GM04503 (cell line): ENCODE measurements at places on chromosomes 2 and 18.

GRCh38 chr18:61426492-61427053 is 93.3 kb downstream of the CDH20 start:
- DNase-seq, result no peak

DNA sequence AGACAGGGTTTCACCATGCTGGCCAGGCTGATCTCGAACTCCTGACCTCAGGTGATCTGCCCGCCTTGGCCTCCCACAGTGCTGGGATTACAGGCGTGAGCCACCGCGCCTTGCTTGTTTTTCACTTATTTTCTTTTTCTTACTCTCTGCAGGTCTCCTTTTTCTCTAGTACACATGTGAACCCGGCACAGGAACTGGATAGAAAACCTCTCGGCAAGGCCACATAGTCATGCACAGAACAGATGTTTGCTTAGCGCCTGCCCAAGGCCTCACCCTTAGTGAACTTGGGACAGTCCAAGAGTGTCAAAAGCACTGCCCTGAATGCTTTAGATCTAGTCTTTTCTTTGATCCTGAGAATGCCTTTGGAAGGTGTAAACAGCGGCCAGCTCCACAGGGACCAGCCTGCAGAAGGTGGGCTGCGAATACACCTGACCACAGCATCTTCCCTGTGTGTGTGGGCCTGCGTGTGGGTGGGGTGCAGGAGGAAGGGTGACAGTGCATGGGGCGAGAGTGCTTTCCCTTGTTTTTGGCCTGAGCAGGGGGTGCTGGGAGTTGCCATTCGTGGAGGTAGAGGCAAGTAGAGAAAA is 27.0 kb downstream of the IMPA2 start:
- DNase-seq, result no peak

GRCh38 chr2:161068670-161069069 is 91.6 kb upstream of the TANK start:
- DNase-seq, result no peak

GRCh38 chr2:136189221-136189782 is 71.4 kb upstream of the CXCR4 start:
- DNase-seq, result no peak

- DNase-seq, result no peak
Measured at GRCh38 chr2:155372969-155373368, 674.5 kb downstream of the KCNJ3 start.

GRCh38 chr2:211836409-211836808 is 702.2 kb downstream of the ERBB4 start:
- no peak for DNase-seq

- DNase-seq, result no peak
Measured at GRCh38 chr18:32770666-32771168, 2.1 kb downstream of the KLHL14 start.

DNA sequence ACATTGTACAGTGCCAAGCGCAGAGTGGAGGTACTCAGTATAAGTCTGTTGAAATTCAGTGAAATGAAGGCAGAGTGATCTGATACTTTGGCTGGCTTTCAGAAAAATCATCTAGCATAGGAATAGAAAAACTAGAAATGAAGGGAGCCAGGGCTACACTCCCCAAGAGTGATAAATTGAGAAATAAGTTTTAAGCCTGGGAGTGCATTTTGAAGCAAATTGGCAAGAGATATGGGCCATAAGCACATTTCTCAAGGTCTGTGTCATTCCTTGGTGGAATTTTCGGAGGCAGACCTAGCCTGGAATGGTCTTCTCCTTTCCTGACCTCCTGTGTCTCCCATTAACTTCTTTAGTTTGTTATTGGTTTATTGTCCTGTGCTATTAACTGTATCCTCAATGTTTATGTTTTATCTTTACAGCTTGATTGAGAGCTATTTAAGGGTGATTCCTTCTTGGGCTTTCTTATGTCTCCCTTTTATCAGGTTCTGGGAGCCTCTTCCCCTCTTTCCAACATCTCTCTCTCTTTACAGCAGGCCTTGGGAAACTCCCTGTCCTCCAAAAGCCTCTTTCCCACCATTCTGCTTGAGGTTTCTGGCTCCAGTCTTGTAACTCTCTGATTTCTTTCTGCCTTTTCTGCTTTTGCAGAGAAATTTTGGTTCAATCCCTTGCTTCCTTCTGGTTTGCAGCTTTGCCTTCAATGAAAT is 649.5 kb downstream of the SLC4A3 start:
- DNase-seq, result peak; percentile 61

- DNase-seq, result peak; percentile 75
Measured at GRCh38 chr2:201127570-201127969, 11.6 kb downstream of the CFLAR start.

GRCh38 chr18:54774423-54774822 is 53.9 kb upstream of the RAB27B start:
- peak; percentile 75 for DNase-seq

DNA sequence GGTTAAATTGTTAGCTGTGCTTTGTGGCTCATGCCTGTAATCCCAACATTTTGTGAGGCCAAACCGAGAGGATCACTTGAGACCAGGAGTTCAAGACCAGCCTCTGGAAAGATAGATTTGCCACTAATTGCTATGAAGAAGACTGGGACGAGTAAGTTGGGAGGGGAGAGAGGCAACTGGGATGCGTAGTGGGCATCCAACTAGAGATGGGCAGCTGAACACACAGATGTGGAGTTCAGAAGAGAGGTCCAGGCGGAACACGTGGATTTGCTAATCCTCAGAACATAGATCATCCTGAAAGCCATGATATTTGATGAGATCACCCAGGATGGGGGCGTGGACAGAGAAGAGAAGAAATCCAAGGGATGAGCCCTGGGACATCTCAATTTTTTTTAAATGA is 48.7 kb downstream of the CYP26B1 start:
- DNase-seq, result no peak

DNA sequence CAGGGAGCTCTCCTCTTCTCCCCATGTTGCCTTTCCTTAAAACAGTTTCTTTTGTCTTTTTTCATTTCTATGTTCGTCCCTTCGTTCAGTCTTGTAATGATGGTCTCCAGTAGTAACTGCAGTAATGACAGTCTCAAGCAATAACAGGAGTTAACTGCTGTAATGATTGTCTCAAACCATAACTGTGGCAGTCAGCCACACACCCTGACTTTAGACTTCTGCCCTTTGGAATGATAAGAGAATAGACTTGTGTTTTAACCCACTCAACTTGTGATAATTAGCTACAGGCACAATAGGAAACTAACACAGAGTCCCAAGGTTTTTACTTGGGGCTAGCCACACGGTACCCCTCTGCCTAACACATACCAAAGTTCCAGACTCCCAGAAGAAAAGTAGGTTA is 12.1 kb downstream of the TMEM131 start:
- no peak for DNase-seq

GRCh38 chr2:102235491-102235890 is 48.7 kb downstream of the IL1RL2 start:
- no peak for DNase-seq

- DNase-seq, result peak; percentile 87
Measured at GRCh38 chr2:47288864-47289263, 114.1 kb upstream of the MSH2 start.

DNA sequence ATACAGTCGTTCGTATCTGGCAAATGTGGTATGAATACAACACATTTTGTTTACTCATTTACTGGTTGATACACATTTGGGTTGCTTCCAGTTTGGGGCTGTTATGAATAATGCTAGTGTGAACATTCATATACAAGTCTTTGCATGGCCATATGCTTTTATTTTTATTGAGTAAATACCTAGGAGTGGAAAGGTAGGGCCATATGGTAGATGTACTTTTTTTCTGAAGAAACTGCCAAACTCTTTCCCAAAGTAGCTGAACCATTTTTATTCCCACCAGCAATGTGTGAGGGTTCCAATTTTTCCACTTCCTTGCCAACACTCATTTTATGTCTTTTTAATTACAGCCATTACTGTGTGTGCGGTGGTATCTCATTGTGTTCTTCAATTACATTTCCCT is 496.2 kb upstream of the NRXN1 start:
- DNase-seq, result no peak

- DNase-seq, result peak; percentile 96
Measured at GRCh38 chr2:241546771-241547498, 11.6 kb upstream of the BOK start.

- no peak for DNase-seq
Measured at GRCh38 chr2:153143540-153143939, 335.0 kb downstream of the RPRM start.

DNA sequence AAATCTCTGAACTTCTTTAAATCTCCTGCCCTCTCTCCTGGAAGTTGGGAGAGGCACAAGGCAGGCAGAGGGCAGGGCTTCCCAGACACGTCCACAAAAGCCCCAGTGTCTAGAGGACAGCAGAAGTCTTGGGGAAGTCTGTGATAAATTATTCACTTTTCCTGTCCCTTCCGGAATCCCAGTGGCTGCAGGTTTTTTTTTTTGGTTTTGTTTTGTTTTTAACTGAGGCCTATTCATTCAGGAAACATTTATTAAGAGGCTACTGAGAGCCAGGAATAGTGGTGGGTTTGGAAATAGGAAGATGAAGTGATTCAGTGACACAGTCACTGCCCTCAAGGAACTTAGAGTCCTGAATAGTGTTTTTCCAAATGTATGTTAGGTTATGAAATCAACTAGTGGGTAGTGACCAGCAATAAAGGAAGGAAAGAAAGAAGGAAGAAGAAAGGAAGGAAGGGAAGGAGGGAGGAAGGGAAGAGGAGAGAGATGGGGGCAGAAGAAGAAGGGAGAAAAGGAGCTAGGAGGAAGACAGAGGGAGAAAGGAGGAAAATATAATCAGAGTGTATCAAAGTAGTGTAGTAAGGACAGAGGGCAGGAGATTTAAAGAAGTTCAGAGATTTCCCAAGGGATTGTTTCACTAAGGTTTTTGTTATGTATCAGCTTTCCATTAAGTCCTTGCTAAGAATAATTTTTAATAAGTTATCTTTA is 98.9 kb upstream of the ZFP36L2 start:
- no peak for DNase-seq

DNA sequence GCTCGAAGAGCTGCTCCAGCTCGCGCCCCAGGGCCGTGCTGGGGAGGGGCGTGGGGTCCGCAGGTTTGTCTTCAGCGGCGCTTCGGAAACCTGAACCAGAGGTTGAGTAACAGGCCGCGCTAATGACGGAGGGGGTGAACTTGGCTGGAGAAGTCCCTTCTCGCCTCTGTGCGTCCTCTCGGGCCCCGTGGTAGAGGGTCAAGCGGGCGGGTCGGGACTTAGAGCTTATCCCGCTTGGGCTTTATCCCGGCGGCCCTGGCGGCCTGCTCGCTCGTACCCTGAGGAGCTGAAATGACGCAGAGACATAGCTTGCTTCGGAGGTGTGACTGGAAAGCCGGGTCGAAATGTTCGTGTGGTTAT is 479 bp downstream of the RNMT start:
- DNase-seq, result no peak

DNA sequence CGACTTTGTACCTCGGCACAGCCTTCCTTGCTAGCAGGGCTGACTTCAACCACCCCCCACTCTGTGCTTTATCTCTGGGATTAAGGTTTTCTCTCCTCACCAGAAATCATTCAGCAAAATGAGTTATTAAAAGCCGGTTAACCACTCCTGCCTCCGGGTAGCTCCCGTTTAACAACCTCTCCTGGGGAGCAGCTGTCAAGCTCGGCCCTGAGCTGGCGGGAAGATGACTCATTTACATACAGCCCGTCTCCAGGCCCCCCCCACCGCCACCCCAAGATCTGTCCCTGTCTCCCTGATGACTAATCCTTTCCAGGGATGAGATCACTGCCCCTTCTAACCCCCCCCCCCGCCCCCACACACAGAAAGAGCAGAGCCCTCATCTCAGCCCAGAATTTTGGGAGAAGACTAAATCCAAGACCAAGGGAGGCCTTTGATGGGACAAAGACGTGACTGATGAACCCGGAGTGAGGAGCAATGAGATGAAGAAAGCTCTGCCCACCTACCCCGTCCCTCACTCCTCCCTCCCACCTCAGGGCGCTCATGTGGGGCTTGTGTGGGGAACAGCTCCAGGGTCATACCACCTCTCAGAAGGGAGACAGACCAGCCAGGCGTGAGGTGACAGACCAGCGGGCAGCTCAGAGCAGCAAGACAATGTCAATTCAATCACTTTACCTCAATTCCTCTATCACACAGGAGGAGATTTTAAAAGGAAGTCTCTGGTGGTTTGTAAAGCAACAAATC is 131.4 kb downstream of the MSH2 start:
- peak; percentile 30 for DNase-seq

- DNase-seq, result no peak
Measured at GRCh38 chr2:3100386-3100785, 277.2 kb downstream of the EIPR1 start.

DNA sequence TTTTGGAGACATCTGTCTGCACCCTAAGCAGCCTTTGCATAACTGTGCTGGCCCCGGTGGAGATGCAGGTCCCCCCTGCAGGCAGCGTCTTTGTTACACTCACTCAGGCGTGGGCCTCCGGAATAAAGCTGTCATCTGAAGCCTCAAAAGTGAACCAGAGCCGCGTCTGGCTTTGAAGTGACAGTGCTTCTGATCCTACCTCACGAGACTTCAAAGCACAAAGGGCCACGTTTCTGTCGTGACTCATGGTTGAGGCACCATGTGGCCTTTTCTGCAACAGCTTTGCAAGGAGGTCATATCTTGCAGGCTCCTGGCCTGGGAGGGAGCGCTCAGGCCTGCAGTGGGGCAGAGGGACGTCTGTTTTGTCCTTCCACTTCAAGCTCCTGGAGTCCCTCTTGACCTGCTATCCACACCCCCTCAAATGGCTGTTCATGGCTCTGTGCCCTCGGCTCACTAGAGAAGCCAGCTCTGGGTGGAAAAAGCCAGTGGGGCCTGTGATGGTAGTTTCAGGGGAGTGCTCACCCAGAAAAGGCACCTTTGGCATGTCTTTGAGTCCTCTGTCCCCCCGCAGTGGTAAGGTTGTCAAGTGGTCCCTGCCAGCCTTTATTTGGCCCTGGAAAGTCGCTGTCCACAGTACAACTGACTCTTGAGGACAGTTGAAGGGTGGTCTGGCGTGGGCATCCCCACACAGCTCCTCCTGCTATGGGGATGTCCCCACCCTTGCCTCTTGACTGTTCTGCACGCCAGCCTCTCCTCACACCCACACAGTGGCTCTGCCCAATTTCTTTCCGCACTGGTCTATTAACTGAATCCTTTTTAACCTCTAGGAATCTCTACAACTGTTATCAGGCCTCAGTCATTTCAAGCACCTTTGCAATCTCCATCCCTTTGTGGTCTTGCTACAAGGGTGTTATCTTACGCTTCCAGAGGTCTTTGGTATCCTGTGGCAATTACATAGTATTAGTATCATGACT is 19.3 kb downstream of the GPR55 start:
- no peak for DNase-seq

- DNase-seq, result no peak
Measured at GRCh38 chr2:171999161-171999560, 592 bp upstream of the METAP1D start.

DNA sequence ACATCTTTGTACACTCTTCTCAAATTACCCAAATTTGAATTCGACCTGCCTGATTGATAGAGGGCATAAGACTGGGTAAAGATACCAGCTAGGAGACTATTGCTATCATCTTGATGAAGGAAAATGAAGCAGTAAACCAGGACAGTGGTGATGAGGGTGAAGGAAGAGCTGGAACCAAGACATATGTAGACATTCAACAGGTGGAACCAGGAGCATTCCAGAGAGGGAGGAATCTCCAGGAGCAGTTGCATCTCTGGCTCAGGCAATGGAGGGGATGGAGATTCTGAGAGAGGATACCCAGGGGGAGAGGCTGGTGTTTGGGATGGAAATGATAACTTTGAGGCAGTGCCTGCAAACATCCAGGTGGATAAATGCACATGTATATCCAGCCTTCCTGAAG is 41.6 kb downstream of the SDC1 start:
- DNase-seq, result no peak

- no peak for DNase-seq
Measured at GRCh38 chr18:9008709-9009635, 93.5 kb upstream of the NDUFV2 start.
